Activated T-helper 1 cell treated with anti-CD3 and anti-CD28 coated beads, Interleukin-12 subunit alpha, Interleukin-12 subunit beta, Interleukin-2, Interleukin-4 antibody, amounts not matched to agents 30 ng/mL and 10 ng/mL and 1 ng/mL, durations not matched to agents 14 hours and 24 hours and 36 hours (primary cell): ENCODE measurements at places on chromosomes 2 and 18. TPM values are rescaled to one million over a fixed set of nuclear protein-coding genes. Genes with fewer than 3 reads are reported as not detected.

Gene MAPK4
- total RNA-seq: not detected in 2 replicates

Gene LHCGR
- total RNA-seq: not detected in 2 replicates

Gene CD8B2
- total RNA-seq: 0.37 and 0.54 TPM in 2 replicates

Gene FKBP7
- total RNA-seq: 2.9 and 4.5 TPM in 2 replicates

Gene CRYGD
- total RNA-seq: not detected in 2 replicates

Gene CHAC2
- 24.1 and 25.6 TPM in 2 replicates for total RNA-seq

Gene GALM
- total RNA-seq: 77.0 and 78.4 TPM in 2 replicates

Gene MALT1
- total RNA-seq: 32.4 and 34.1 TPM in 2 replicates

Gene COBLL1
- not detected in 2 replicates for total RNA-seq

Gene SELENOI
- total RNA-seq: 66.6 and 68.2 TPM in 2 replicates

Gene NCOA1
- 28.7 and 30.0 TPM in 2 replicates for total RNA-seq

Gene ALK
- not detected in 2 replicates for total RNA-seq

- DNase-seq: no peak
Measured at GRCh38 chr2:74944987-74945787, 13.3 kb upstream of the POLE4 start.

- DNase-seq: no peak
Measured at GRCh38 chr2:177852389-177852788, 220.2 kb downstream of the PDE11A start.

GRCh38 chr2:24285484-24286152 is 74.7 kb downstream of the ITSN2 start:
- DNase-seq: no peak

GRCh38 chr18:74387383-74387782 is 69.7 kb downstream of the DIPK1C start:
- no peak for DNase-seq

DNA sequence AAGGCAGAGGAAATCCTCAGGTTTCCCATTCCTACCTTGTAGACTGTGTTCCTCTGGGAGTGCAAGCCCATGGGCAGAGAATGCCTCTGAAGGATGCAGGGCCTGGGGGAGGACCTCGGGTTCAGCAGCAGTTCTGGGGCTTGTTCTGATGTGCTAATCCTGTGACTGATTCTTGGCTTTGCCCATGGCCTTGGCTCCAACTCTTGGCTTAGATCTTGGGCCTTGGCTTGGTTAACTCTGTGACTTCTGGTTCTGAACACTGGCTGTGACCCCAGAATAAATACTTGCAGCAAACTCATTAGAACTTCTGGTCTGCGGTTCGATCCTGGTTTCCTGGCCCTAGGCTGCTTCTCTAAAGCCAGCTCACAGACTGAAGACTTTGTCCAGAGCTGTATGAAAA is 366.9 kb upstream of the ZEB2 start:
- no peak for DNase-seq

DNA sequence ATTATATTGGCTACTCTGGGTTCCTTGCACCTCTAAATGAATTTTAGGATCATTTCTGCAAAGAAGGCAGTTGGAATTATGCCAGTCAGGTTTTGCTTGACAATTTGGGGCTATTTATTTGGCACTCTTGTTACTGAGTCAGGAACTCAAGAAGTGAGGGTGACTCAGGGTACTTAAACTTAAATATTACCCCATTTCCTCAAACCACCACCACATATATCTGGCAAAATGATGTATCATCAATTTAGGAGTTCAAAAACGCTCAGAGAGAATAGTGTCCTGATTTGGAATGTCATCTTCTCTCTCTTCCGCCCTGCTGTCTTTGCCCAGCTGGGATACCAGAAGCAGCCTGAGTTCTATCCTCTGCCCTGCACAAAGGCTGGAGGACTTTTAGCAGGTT is 2.4 kb upstream of the THNSL2 start:
- DNase-seq: no peak

- DNase-seq: no peak
Measured at GRCh38 chr2:48854681-48855080, 99.2 kb upstream of the LHCGR start.

- DNase-seq: no peak
Measured at GRCh38 chr2:196117214-196117705, 48.6 kb upstream of the DNAH7 start.

DNA sequence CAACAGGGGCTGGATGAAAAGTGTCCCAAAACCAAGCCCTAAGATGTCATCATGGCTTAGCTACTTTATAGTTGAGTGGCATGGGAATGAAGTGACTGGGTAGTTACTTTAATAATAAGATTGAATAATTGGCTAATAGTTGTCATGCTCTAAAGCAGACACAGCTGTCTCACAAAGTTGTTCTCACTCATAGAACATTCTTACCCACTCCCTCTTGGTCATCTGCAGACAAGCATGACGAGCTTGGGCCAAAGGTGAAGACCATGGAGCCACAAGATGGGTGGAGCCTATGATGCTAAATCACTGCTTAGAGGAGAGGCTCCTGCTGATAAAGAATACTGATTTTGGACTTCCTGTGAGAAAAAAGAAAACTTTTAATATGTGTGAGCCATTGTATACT is 62.4 kb upstream of the MMADHC start:
- DNase-seq: no peak

- DNase-seq: no peak
Measured at GRCh38 chr2:10918661-10919409, 7.1 kb downstream of the KCNF1 start.

- no peak for DNase-seq
Measured at GRCh38 chr2:73074110-73075069, 2.9 kb upstream of the SFXN5 start.

- no peak for DNase-seq
Measured at GRCh38 chr18:76507830-76508385, 12.9 kb upstream of the ZNF516 start.

GRCh38 chr2:133317178-133317577 is 251.1 kb downstream of the NCKAP5 start:
- DNase-seq: no peak

GRCh38 chr2:43317680-43318079 is 91.3 kb upstream of the ZFP36L2 start:
- no peak for DNase-seq

GRCh38 chr2:37583867-37584266 is 87.6 kb downstream of the CDC42EP3 start:
- no peak for DNase-seq

DNA sequence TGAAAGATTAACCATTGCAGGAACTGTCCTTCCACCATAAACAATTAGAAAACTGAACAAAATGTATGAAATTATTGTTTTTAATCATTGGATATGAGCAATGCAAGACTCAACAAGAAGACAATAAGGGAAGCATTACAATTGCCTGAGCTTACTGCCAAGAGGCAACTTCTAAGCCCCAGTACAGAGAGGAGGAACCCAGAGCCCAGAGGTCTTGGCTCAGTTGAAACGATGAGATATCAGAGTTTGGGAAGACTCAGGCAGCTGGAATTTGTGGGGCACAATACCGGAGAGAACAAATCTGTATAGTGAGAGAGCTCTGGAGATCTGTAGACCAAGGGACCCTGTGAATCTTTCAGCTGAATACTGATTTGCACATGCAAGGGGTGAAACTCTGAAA is 80.6 kb upstream of the ZFP36L2 start:
- DNase-seq: no peak

GRCh38 chr2:156098506-156098905 is 234.0 kb downstream of the NR4A2 start:
- DNase-seq: no peak

GRCh38 chr2:150610670-150611279 is 123.3 kb upstream of the RND3 start:
- no peak for DNase-seq

GRCh38 chr2:158998551-158999248 is 30.3 kb downstream of the TANC1 start:
- DNase-seq: no peak

- no peak for DNase-seq
Measured at GRCh38 chr2:114933671-114934241, 491.3 kb downstream of the DPP10 start.

DNA sequence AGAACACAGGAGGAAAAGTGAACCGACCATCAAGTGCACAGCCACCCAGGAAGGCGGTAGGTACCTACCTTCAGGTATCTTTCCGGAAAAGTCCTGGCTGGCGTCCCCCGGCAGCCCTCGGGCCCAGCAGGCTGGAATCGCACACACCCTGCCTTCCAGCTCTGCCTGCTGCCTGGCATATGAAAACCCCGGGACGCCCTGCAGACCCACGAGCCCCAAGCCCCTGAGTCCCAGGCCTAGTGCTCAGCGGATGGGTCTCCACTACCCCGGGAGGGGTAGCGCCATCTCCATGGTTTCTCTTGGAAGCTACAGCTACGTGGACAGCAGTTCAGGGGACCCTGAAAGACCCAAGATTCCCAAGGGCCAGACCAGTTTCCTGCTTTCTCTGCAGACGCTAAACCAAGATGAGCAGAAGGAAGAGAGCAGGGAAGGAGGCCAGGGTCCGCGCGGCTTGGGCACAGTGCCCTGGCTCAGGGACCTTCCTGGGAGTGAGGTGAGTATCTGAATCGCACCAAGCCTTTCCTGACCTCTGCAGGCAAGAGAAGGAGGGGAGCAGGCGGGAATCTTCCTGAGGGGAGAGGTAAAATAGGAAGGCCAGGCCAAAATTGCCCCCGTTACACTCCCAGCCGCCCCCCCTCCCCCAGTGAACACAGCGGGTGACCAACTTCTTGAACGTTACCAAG is 80.4 kb downstream of the ARHGEF4 start:
- DNase-seq: no peak

GRCh38 chr2:100286318-100286717 is 36.0 kb downstream of the LONRF2 start:
- DNase-seq: no peak

DNA sequence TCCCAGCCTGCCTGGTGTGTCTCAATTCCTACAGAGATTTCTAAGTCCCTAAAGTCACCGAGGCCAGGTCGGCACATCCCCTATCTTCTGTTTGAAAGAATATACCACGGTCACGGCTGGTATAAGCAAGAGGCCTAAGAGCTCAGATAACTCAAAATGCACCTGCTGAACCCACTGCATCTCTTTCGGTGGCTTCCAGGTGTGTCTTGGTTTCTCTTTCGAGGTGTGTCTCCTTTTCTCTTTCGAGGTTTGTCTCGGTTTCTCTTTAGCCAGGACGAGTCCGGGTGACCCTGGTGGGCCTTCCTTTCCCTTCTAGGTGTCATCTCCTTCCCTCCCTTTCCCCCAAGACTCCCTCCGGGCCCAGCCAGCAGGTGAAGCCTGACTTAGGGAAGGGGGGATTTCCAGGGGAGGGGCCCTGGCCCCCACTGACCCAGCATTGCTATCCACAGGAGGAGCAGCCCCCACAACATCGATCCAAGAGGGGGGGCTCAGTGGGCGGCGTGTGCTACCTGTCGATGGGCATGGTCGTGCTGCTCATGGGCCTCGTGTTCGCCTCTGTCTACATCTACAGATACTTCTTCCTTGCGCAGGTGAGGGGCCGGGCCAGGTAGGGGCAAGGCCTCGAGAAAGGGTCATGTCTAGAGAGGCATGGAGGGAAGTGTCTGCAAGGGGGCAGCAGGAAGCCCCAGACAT is 8.4 kb downstream of the ITM2C start:
- DNase-seq: no peak

GRCh38 chr2:176280867-176281658 is 11.8 kb downstream of the MTX2 start:
- DNase-seq: no peak

GRCh38 chr2:229081411-229081810 is 189.7 kb downstream of the PID1 start:
- no peak for DNase-seq

DNA sequence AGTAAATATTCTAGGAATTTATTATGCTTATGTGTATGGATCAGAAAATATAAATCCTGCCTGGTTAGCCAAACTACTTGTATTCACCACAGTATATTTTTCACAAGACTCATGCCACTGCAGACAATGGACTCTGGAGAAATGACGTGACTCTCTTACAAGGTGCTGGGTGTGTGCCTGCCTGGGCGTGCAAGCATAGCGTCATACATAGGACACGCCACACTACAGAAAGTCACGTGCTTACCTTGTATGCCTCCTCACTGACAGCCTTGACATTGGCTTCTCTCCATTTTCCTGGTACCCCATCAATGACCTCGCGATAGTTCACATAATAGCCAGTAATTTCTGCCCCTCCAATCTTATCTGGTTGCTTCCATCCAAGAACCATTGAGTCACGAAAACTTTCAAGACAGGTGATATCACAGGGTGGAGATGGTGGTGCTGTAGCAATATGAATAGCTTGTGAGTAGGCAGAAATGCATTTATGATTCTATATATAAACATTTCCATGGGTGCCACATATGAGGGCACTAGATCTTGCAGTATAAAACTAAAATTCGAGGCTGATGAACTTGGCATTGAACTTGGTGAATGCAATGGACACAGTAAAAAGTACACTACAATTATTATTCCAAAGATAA is 93.2 kb downstream of the MYOM1 start:
- no peak for DNase-seq

- DNase-seq: no peak
Measured at GRCh38 chr2:214035091-214035852, 375.6 kb upstream of the VWC2L start.

DNA sequence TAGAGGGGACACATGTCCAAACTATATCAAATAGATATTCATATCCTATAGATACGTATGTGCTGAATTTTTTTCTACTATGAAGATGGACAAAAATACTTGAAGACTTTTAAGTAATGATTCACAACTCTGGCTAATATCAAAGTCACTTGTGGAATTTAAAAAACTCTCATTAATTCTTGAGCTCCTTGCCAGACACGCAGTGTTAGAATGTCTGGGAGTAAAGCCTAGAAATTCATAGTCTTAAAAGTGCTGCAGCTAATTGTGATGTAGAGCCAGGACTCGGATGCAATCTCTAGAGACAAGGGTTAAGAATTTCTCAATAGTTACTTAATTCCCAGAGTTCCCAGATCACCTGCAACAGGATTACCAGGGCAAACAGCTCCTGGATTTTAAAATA is 107.4 kb downstream of the ARL6IP6 start:
- DNase-seq: no peak

GRCh38 chr2:201363857-201364560 is 6.9 kb upstream of the FLACC1 start:
- peak; percentile 30 for DNase-seq

- DNase-seq: no peak
Measured at GRCh38 chr2:28547906-28548600, 52.2 kb downstream of the PLB1 start.

GRCh38 chr18:49152885-49153284 is 202.1 kb upstream of the SMAD7 start:
- no peak for DNase-seq

DNA sequence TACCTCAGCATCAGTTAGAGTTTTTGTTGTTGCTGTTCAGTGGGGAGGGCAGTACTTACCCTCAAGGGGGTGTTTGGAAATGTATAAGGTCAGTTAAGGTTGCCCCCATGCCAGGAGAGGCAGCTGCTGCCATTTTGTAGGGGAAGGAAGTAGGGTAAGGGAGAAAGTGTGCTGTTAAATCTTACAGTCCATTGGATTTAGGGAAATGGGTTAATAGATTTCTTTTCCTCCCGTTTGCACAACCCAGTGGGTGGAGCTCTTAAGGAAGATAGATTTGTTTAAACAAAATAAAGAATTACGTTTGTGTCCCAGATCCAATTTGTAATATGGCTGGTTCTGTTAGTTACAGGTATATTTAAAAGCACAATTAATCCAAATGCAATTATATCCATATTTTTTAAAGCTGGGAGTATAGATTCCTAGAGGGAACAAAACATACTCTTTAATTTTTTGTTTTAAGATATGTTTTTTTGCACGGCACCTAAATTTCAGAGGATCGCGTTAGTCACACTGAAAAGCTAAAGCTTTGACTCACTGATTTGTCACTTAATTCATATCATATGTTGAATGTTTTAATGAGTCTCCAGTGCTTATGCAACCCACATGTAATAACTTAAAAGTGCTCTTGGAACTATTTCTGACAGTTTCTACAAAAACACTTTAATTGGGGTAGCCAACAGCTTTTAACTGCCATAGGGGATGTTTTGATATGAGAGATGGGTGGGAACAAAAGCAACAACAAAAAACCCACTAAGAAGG is 9.0 kb upstream of the CWC22 start:
- DNase-seq: no peak

GRCh38 chr2:37375741-37376288 is 31.4 kb downstream of the QPCT start:
- DNase-seq: no peak
